ENCODE measurements at places on chromosomes 11 and 22.

DNA sequence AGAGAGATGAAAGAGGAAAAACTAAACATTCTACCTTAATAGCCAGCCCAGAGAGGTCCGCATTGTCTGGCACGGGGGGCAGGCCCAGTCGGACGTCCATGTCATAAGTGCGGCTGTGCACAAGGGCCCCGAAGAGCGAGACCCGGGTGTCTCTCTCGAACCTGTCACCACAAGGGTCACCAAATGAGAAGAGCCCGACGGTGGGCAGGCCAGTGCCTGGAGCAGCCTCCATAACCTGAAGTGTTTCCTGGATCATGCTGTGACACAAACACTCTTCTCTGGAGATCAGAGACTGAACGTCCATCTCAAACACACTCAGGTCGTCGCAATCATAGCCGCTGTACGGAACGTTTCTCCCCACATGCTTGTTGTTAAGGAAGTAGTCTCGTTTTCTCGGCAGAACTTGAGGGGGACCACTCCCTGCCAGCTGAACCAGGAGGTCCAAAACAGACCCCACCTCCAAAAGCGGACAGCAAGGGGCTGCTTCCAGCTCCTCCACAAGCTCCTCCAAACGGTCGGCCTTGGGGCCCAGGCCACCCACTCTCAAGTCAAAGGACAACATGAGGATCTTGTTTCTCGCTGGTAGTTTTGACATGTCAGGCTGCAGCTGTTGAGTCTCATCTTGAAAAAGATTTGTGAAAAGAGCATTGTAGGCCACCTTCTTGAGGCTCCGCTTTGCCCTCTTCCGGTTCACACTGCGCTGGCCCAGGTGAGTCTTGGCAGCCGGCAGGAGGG, 971 bp downstream of the TUBGCP6 start:
- DNase-seq: no peak

- DNase-seq: no peak
Observed at GRCh38 chr22:23750367-23750713, 572 bp downstream of the ZNF70 start.

- DNase-seq: no peak
Observed at GRCh38 chr22:26972286-26972685, 314.9 kb downstream of the MIAT start.

- DNase-seq: no peak
Observed at GRCh38 chr11:129852125-129852740, 36.6 kb downstream of the TMEM45B start.

GRCh38 chr11:82959987-82960778, 58.6 kb downstream of the DDIAS start:
- DNase-seq: no peak

DNA sequence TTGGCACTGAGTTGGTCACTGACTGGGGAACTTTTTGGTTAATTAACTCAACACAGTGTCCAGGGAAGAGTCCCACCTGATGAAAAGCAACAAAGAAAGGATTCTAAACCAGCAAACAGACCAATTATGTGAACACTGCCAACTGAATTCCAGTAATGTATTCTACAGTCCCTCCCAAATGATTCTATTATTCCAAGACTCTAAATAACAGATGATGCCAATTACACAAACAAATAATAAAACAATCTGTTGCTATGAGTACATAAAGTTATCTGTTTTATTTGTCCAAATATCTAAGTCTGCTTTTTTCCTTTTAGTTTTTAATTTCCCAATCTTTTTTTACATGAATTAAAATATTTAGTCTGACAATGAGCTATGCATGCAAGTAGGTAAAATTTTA, 98.3 kb upstream of the TP53AIP1 start:
- DNase-seq: no peak

- DNase-seq: no peak
Observed at GRCh38 chr11:123211981-123212380, 16.9 kb upstream of the CLMP start.

GRCh38 chr11:114262681-114263512, 33.3 kb upstream of the NNMT start:
- no peak for DNase-seq

GRCh38 chr11:110479108-110480101, 49.7 kb downstream of the FDX1 start:
- DNase-seq: no peak

Data from type B pancreatic cell (in vitro differentiated cells).